NCI-H1105 treated with DMSO at 0.1 percent for 48 hours (cell line): ENCODE measurements at places on chromosomes 11 and 22.

- no peak for DNase-seq
Measured at GRCh38 chr11:13885083-13885482, 77.4 kb upstream of the SPON1 start.

DNA sequence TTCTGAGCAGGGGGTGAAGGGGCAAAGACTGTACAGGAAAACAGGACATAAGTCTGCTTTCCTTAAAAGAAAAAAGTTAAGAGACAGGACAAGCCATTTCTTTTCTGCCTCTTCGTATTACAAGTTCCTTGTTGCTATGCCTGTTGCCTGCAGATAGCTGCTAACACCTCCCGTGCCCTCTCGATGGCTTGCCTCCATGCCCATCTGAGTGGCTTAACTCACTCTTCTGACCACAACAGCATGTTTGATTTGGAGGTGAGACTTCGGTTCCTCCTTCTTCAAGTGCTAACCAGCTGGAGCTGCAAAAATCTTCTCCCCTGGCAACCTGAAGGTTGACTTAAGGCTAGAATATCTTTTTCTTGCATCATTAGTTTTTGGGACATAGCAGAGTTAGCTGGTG lies 103.1 kb downstream of the PRR5L start:
- DNase-seq = no peak

DNA sequence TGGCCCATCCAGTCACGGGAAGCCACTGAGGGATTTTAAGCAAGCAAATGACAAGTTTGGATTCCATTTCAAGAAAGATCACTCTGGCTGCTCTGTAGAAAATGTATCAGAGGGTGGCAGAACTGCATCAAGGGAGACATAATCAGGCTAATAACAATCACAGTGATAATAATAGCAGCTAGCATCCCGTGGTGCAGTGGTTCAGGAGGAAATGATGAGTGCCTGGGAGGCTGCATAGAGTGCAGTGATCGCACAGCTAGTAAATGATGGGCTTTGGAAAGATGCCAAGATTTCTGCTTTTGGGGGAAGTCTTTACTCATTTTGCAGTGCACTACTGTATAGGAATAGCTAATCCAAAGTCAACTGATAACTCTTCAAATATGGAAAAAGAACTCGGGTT lies 35.8 kb downstream of the TNRC6B start:
- DNase-seq = no peak

GRCh38 chr11:6488342-6488741 lies 7.0 kb downstream of the TIMM10B start:
- DNase-seq = no peak

DNA sequence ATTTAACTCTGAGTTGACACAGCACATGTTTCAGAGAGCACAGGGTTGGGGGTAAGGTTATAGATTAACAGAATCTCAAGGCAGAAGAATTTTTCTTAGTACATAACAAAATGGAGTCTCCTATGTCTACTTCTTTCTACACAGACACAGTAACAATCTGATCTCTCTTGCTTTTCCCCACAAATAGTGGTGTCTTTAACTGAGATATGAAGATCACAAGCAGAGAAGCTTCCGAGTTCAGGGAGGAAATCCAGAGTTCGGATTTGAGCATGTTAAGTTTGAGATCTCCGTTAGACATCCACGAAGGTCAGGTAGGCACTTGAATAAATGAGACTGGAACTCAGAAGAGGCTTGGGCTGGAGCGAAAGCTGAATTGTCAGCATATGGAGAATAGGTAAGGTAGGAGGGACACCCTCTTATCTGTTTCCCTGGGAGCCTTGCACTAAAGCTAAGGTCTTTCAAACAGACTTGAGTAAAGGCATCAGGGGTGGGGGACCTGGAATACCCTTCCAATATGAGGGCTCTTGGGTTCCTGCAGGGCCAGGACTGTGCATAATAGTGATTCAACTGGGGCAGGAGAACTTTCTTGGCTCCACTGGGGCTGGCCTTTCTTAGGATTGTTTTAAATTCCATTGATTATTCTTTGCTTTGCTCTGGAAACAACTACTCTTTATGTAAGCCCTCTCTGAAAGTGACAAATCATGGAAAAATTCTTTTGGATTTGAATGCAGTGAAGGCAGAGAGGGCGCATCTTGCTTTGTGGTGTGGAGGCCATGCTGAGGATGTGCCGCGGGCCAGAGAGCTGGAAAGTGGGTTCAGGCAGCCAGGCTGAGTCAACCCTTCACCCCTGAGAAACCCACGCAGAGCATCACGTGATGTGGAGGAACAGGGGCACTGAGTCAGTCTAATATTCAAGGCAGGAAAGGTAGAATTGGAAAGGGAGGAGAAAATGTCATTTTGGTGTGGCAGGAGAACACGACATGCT lies 62.7 kb upstream of the AMPD3 start:
- no peak for DNase-seq

GRCh38 chr11:74018331-74019005 lies 9.6 kb upstream of the UCP3 start:
- no peak for DNase-seq

DNA sequence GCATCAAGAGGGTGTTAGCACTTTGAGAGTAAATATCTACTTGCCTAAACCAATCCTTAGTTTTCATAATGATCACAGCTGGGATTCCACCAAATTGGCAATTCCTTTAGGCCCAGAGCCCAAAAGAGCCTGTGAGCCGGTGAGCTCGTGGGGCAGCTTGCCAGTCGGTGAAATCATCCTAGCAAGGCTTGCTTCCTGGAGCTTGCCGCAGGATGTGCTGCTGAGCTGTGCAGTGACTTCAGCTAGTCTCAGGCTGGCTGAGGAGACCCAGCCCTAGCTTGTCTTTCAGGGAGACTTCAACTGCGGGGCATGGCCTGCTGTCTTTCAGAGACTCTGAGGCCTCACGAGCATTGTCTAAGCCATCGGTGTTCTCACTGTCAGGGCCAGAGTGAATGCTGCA lies 73.6 kb upstream of the SUSD2 start:
- DNase-seq = no peak

GRCh38 chr22:46884365-46884764 lies 121.9 kb downstream of the TBC1D22A start:
- no peak for DNase-seq

- DNase-seq = no peak
Measured at GRCh38 chr22:50460938-50461337, 13.9 kb downstream of the SBF1 start.

GRCh38 chr11:133896642-133897330 lies 51.5 kb upstream of the SPATA19 start:
- DNase-seq = no peak

- no peak for DNase-seq
Measured at GRCh38 chr22:43036282-43036829, 21.4 kb upstream of the PACSIN2 start.

DNA sequence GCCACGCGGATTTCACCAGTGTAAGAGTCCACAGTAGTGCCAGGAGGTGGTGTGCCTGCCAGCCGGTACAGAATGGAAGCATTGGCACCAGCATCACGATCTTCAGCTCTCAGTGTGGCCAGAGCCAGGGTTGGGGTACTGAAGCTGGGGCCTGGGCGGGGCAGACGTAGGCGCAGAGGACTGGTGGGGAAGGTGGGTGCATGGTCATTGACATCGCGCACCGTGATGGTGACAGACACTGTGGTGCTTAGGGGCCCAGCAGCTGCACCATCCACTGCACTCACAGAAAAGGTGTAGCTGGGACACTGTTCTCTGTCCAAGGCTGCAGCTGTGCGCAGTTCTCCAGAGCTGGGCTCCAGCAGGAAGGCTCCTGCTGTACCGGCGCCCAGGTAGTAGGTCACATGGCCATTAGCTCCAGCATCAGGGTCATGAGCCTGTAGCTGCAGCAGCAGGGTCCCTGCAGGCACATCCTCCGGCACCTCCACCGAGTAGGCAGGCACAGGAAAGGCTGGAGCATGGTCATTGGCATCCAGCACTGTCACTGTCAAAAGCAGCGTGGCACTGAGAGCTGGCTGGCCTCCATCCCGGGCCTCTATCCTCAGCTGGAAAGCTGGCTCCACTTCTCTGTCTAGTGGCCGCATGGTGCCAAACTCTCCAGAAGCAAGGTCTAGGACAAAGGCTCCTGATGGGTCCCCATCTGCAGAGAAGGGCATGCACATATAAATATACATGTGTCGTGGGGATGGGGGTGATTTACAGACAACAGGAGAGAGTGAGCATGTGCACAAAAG lies 7.9 kb upstream of the TPP1 start:
- DNase-seq = no peak

DNA sequence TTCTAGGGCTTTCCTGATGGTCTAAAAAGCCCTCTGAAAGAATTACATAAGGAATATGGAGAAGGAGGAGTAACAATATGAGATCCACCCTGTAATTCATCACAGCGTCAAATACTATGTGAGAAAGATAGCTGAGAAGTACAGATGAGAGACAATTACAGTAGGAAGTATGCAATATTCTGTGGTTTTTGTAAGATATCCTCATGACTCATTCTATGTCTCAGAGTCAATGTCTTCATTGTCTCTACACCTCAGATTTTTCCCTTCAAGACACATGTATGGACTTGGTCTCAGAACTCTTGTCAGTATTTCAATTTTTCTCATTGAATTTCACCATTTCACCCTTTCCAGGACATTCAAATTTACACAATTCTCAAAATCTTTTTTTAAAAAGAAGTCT lies 343.3 kb upstream of the CTSC start:
- no peak for DNase-seq

DNA sequence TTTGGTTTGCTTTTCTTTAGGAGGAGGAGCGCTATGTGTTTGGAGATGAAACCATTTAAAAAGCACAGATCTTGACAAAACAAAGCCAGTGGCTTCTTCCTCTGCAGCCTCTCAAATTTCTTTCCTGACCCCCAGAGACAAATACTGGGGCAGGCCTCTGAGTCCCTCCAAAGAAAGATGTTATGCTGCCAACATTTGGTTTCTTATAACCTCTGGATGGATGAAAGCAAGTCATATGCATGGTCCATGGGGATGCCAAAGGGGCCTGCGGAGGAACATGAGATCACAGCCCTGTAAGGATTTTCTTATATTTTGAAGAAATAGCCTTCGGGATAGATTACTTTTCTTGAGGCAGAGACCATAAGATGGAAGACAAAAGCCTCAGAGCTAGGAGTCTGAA lies 179.1 kb downstream of the TENM4 start:
- no peak for DNase-seq

- no peak for DNase-seq
Measured at GRCh38 chr11:125955856-125956255, 10.0 kb downstream of the VSIG10L2 start.

- no peak for DNase-seq
Measured at GRCh38 chr11:58394195-58394594, 12.5 kb downstream of the OR5B3 start.

DNA sequence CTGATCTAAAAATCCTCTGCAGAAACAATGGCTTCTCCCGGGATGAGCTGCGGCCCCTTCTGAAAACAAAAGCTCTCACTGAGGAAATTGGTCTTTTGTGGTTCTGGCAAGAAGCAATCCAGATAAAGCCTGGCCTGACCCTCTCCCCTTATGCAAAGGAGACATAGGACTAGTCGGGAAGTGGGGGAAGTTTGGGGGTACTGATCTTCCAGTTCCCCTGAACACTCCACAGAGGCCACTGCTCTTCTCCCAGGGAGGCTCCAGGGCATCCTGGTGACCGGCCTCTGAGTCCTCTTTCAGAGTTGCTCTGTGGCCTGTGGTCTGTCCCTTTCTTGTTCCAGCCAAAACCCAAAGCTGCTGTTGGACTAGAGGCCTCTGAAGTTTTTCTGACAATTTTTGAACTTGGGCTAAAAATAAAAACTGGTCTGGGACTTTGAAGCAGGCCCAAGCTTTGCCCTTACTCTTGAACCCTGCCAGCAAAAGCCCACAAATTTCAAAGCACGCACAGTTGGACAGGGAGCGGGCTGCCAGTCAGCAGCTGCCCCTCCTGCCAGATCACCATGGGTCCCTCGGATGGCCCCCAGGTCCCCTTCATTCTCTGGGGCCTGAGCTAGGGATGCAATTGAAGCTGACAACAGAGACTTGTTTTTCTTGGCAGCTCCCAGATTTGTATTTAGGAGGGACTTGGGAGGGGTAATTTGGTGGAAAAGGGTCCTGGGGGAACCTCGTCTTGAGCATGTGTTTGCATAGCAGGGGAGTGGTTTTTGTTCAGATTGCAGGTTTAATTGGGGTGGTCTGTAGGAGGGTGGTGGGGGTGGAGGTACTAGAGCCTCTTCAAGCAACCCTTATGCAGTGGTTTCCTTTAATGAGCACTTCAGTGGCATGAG lies 381.6 kb upstream of the CADM1 start:
- DNase-seq = no peak

DNA sequence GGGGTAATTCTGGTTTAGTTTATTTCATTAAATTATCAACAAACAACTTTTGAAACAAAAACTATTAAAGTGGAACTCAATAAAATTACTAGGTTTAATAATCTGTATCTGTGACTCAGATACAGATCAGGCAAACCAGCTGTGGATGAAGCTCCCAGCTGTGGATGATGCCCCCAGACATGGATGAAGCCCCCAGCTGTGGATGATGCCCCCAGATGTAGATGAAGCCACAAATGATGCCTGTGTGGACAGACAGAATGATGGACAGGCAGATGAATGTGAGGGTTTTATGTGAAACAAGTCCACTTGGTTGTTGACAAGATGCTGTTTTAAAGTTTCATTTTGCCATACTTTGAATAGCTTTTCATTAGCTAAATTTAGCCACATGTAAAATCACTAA lies 5.8 kb upstream of the ZNF74 start:
- no peak for DNase-seq

DNA sequence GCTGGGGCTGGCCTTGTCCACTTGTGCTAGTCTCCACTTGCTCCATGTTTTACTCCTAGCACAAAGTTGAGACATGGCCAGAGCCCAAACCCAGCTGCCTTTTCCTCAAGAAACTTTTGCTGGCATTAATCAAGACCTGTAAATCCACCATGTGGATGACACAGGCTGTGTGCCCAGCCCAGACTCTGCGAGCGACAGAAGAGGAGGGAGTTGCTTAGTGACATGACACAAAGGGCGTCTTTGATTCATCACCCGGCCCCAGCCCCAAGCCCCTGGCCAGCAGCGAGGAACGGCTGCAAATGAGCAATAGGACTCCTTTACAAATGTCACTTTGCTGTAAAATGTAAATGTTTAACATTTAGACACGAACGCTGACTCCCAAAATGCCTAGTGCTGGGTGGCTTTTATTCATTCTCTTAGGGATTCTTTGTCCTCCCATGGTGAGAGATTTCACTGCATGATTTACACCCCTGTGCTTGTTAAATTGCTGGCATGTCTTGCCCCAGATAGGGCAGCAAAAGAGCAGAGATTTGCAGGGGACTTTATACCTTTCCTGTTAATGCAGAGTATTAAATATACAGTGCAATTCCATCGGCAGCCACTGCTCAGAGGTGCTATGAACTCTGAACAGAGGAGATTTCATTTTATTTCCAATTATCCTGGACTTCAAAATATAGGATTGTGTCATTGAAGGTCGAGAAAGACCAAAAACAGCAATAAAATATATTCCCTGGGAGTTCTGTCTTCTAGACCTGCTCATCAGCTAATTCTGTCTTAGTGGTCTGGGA lies 263.6 kb upstream of the NCAM1 start:
- DNase-seq = no peak

DNA sequence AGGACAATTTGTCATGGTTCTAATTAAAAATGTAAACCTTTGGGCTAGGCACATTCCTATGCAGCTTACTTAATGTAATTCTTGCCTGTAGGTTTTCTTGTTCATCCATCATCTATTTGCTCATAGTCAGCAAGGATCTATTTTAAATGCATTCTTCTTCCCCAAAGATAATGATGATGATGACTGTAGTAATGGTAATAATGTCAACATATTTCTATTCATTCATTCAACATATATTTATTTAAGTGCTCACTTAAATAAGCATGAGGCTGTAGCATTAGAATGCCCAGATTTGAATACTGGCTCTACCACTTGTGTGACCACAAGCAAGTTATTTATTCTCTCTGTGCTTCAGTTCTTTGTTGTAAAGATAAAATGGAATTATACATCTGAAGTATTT lies 169.6 kb upstream of the SYN3 start:
- no peak for DNase-seq

GRCh38 chr11:128405714-128406662 lies 181.4 kb downstream of the ETS1 start:
- DNase-seq = no peak
